Smooth muscle cell of trachea (primary cell): ENCODE measurements at places on chromosomes 3 and 15. TPM values are rescaled to one million over a fixed set of nuclear protein-coding genes. Genes with fewer than 3 reads are reported as not detected.

Gene MAPK6
- 49.1 and 56.7 TPM in 2 replicates for total RNA-seq

Gene LDHAL6B
- total RNA-seq, result not detected in 2 replicates

Gene CCR9
- not detected in 2 replicates for total RNA-seq

Gene DUOX1
- total RNA-seq, result under 0.01 and 0.99 TPM in 2 replicates

Gene PLXNB1
- total RNA-seq, result 41.3 and 76.4 TPM in 2 replicates

Gene STRA6
- 0.29 and 0.83 TPM in 2 replicates for total RNA-seq

Gene SEMA3G
- total RNA-seq, result under 0.01 and 0.15 TPM in 2 replicates

Gene HCN4
- total RNA-seq, result under 0.01 TPM in 1 of 2 replicates, not detected in the other

Gene WDR49
- 0.17 and 1.0 TPM in 2 replicates for total RNA-seq

Gene ESYT3
- total RNA-seq, result 0.17 TPM in 1 of 2 replicates, not detected in the other

Gene CCR8
- not detected in 2 replicates for total RNA-seq

Gene KNG1
- total RNA-seq, result not detected in 2 replicates

Gene P2RY13
- not detected in 2 replicates for total RNA-seq

Gene PAQR5
- total RNA-seq, result 5.8 and 7.9 TPM in 2 replicates

Gene SAMMSON
- not detected in 2 replicates for total RNA-seq

Gene OR5K2
- total RNA-seq, result not detected in 2 replicates

Gene MTHFS
- total RNA-seq, result 14.9 and 15.6 TPM in 2 replicates

Gene CORO2B
- 31.3 and 42.5 TPM in 2 replicates for total RNA-seq

Gene NMD3
- 97.9 and 106 TPM in 2 replicates for total RNA-seq

Gene FGF7
- 203 and 278 TPM in 2 replicates for total RNA-seq

Gene GOLGA8J
- not detected in 2 replicates for total RNA-seq

Gene DZIP3
- 16.5 and 25.5 TPM in 2 replicates for total RNA-seq

Gene RBSN
- 25.5 and 26.3 TPM in 2 replicates for total RNA-seq

Gene CHRFAM7A
- under 0.01 and 0.17 TPM in 2 replicates for total RNA-seq

Gene CLDN18
- under 0.01 TPM in 1 of 2 replicates, not detected in the other for total RNA-seq

Gene COL6A5
- not detected in 2 replicates for total RNA-seq

Gene DPPA2
- total RNA-seq, result not detected in 2 replicates
